ENCODE measurements at places on chromosomes 7 and 10.

- peak; percentile 2 for DNase-seq
Measured at GRCh38 chr10:42428534-42428933, 209.8 kb downstream of the ZNF33B start.

- DNase-seq: no peak
Measured at GRCh38 chr10:49272251-49273081, 26.5 kb upstream of the C10orf71 start.

- no peak for DNase-seq
Measured at GRCh38 chr7:155269766-155270585, 27.7 kb upstream of the INSIG1 start.

DNA sequence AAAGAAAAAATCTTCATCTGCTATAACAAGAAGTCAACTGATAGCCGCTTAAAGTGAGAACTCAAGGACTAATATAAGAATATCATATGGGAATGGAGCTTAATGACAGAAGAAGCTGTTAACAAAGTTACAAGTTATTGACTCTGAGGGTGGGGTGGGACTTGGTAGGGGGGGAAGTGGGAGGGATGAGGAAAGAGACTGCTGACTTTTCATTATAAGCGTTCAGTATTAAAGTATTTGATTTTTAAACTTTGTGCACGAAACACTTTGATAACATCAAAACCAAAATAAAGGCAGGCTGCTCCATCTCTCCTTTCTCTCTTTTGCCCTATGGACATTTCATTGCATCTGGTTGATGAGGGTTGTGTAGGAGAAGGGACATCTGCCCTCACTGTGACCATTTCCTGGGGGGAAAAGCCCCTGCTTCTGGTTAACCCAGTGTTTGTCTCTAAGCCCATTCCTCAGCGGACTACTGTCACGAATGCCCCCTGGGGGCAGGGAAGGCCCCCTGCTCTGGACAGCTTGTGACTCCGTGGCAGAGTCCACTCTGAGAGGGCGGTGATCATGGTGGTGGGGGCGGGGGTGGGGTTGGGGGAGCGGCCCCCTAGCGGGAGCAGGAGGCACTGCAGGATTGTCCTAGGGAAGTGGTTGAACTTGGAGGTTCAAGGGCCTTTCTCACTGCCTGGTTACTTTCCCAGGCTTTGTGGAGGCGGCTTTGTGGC is 17.4 kb downstream of the SLC13A4 start:
- DNase-seq: peak; percentile 29

- no peak for DNase-seq
Measured at GRCh38 chr10:69730251-69731156, 71.2 kb upstream of the COL13A1 start.

DNA sequence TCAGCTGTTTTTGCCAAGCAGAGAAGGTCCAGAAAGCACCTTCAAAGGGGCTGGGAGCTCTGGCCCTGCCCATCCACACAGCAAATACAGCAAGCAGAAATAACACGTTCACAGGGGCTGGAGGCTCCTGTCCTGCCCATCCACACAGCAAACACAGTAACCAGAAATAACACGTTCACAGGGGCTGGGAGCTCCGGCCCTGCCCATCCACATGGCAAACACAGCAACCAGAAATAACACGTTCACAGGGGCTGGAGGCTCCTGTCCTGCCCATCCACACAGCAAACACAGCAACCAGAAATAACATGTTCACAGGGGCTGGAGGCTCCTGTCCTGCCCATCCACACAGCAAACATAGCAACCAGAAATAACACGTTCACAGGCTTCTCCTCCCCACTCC is 558.1 kb downstream of the PTPRN2 start:
- no peak for DNase-seq

GRCh38 chr7:130929896-130930659 is 196.1 kb upstream of the KLF14 start:
- peak; percentile 39 for DNase-seq

GRCh38 chr7:21355406-21355874 is 72.4 kb upstream of the SP4 start:
- DNase-seq: peak; percentile 88

DNA sequence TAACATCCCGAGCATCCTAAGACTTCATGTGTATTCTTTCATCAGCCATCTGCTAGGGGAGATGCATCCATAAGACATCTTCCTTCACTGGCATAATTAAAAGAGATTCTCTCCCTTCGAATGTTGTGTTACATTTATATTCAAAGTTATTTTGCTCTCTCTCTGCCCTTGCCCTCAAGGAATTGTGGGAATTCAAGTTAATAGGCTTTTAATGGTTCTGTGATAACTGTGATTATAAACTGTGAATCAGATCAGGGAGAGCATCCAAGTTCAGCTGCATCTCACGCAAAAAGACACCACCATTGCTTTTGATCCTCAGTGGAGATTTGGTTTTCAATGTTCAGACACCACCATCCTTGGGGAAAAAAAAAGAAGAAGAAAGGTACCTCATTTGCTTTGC is 9.2 kb upstream of the TEX36 start:
- DNase-seq: no peak

DNA sequence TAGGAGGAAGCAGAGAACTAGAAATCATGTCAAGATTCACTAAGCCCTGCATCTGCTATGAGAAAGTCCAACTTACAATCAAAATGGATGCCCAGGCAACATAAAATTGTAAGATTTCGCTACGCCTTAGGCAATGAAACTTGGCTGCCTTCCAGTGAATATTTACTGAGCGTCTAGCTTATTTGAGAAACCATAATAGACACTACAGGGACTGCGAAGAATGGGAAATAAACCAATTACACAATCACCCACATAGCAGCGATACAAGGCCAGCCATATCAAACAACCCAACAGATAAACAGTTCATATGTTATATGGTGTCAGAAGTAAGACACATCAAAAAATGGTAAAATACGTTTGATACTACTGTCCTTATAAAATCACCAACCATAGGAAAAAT is 545.0 kb upstream of the C7orf33 start:
- DNase-seq: no peak

- DNase-seq: no peak
Measured at GRCh38 chr7:103336761-103337160, 7.8 kb downstream of the DNAJC2 start.

DNA sequence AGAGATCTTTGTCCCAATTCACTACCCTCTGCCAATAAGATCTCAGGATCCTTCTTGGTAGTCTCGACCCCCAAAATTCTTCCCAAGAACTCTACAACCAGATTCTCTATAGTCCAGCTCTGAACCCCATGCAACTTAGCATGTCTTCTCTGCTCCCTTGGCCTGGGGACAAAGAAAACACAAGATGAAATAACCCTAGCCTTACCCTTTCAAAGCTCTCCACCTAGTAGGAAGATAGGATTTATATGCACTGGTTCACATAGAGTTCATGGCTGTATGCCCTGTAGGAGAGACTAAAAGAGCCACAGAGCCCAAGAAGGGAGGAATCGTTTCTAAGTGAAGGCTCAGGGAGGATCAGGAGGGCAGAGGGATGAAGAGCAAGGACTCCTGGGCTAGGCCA is 96.1 kb downstream of the PPP1R3C start:
- DNase-seq: no peak

- DNase-seq: no peak
Measured at GRCh38 chr7:40944981-40945585, 757.8 kb downstream of the INHBA start.

- no peak for DNase-seq
Measured at GRCh38 chr10:49090189-49090575, 25.1 kb downstream of the VSTM4 start.

DNA sequence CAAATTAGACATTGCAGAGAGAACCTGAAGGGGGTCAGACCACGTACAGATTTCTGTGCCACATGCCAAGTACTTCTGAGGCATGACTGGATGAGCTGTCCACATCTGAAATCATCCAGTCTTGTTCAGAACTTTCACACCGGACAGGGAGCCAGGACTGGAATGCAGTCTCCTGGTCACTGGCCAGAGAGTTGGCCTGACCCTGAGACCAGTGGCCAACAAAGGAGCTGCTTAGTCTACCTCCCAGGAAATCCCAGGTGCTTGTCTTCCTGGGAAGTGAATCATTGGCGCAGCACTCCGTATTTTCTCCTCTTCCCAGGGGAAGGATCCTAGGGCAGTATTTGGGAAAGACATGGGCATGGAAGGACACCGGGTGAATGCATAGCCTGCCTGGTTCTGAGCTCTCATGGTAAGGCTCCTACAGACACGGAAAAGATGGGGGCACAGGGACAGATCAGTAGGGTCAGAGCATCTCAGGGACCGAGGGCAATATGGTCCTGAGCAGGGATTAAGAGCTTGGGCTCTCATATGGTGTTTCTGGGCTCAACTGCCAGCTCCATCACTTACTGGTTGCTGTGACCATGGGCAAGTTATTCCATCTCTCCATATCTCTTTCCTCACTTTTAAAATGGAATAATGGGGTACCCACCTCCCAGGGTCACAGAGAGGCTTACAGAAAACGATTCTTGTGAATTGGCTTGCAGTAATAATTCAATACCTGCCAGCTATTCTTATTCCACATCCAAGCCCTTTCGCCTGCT is 1.3 kb upstream of the SCD start:
- DNase-seq: no peak

- DNase-seq: peak; percentile 90
Measured at GRCh38 chr10:121927841-121928527, at the start of gene ATE1. ATE1 (minus strand) TSS chr10:121928031; CDS start chr10:121927949, 82 bp downstream.

DNA sequence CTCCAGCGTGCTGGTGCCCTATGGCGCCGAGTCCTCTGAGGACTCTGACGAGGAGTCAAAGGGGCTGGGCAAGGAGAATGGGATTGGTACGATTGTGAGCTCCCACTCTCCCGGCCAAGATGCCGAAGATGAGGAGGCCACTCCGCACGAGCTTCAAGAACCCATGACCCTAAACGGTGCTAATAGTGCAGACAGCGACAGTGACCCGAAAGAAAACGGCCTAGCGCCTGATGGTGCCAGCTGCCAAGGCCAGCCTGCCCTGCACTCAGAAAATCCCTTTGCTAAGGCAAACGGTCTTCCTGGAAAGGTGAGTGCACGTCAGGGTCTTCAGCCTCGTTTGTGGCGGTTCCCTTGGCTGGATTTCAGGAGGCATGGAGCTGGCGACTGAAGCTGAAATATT is 118.8 kb downstream of the ANKRD61 start:
- DNase-seq: no peak

DNA sequence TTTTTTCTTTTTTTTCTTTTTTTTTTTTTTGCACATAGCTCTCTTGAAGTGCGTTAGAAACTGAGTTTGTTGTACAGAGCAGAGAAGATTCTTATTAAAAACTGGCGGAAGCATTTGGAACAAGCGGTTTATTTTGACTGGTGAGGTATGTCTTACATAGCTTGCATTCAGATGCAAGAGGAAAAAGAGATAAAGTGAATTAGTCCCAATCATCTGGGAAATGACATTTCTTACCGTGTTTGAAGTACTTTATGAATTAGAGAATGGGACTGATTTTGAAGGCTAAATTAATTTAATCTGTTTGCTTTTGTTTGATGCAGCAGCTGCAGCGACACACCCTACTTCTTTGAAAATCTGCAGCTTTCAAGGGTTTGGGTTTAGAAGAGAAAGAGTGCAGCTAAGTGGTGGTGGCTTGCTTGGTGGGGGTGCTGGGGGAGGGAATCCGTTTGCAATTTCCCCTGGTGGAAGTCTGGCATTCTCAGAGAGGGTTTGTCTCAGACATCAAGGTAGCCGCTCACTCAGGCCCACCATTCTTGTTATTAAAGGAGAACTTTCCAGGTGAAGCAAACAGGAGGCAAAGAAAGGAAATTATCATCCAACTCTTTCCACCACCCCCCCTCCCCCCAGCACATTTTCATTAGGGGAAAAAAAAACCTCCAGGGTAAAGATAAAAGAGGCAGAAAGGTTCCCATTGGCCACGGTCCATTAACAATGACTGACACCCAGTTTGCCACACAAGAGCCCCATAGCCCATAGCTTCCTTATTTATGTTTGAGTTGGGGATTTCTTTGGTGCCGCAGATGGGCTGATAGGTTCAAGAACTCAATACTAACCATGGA is 231.7 kb downstream of the SKIDA1 start:
- DNase-seq: no peak

DNA sequence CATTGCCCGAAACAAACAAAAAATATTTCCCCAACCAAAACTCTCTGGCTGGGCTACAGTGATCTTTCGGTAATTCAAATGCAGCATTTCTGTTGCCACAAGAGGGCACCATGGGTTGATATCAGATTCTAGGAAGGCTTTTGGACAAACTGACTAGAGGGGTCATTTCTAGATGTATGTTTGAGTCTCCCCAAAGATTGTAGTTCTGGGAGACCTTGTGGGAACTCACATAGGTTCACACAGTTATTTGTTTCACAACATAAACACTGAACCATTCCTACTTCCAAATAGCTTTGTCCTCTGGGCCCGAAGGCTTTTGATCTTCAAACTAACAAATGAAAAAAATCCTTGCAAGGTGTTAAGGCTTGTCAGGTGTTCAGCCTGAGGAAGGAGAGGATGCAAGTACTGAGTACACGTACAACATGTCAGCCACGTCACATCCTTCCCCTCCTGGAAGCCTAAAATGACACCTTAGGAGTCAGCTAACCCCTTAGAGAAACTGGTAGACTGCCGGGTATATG is 37.0 kb upstream of the IL15RA start:
- DNase-seq: peak; percentile 73

DNA sequence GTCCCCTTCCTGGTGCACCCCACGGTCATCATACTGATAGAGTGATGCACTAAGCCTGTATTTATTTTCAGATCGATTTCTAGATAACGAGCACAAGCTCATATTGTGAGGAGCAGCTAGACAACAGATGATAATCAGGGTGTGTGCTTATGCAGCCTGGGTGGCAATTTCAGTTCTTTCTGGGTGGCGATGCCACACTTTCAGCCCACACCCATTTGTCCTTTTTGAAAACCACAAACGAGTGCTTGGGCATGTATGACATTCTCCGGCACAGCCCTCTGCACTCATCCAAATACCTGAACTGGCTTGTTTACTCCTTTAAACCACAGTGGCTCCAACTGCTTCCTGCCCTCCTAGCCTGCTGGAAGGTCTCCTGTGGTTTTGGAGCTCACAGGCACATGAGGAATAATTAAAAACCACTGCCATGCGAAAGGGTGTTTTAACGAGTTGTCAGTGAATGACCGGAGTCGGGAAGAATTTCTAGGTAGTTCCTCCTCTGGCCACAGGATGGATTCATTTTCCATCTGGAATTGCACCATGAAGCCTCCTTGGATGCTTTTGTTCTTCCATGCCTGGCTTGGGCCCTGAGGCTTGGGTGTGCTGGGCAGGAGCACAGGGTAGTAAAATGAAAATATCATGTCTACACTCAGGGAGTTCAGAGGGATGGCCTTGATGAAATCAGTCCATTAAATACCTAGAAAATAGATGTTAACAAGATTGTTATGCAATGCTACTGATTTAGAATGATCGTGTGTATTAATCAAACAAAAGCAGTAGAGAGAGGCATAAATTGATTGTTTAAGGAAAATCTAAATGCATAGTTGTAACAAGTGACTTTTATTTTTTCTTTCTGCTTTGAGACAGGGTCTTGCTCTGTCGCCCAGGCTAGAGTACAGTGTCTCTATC is 52.4 kb upstream of the ITGB1 start:
- peak; percentile 70 for DNase-seq

GRCh38 chr7:39550411-39550810 is 15.8 kb upstream of the YAE1 start:
- no peak for DNase-seq

GRCh38 chr10:123553810-123554430 is 112.2 kb upstream of the GPR26 start:
- no peak for DNase-seq
